ENCODE measurements at places on chromosomes 2 and 18.

DNA sequence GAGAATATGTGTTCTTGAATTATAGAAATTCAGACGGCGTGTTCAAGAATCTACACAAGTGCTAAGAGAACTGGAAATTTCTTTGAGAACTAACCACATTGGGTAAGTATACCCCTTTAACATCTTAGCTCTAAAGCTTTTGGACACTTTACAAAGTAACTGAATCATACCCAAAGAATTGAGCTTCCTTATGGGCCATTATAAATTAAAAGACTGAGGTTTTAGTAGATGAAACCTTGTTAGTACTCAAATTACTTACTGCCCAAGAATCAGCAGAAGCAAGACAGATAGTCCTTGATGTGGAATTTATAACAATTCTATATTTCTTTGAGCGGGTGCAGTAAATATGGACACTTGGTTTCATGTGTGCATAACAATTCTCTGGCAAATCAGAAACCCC, 168.3 kb downstream of the PRPF40A start:
- no peak for DNase-seq

GRCh38 chr2:41930807-41931566, 116.8 kb upstream of the PKDCC start:
- DNase-seq, result no peak

GRCh38 chr2:216992056-216992675, 132.3 kb upstream of the TNP1 start:
- DNase-seq, result no peak

DNA sequence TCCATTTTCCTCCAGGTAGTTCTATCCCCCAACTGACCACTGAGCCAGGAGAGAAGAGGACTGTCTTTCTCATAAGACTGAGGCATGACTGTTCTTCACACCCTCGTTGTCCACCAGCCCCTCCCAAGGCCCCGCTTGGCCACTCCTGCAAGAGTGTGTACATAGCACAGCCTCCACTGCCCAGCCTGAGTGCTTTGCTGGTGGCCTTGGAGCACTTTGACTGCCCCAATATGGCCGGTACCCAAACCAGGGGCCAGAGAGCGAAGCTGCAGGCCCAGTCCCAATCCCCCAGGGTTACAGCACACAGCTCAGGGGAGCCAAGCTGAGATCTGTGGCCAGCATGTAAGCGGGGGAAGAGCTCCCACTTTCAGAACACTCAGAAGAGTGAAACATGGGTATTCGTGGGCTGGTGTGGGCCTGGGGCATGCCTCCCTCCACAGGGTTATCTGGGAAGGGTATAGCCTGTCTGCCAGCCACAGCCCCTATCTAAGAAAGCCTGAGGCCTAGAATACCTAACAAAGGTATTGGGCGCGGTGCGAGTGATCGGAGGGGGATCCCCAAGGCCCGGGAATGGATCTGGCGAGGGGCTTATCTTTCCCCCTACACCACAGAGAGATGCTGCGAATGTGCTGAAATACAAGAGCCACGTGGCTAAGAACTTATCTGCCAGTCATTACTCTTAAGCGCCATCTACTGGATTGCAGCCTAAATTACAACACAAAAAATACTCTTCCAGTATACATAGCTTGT, 163.8 kb downstream of the WDPCP start:
- DNase-seq, result no peak

GRCh38 chr2:172535119-172535518, 20.8 kb upstream of the PDK1 start:
- no peak for DNase-seq

- no peak for DNase-seq
These were observed 29.2 kb upstream of the PPP4R1 start for GRCh38 chr18:9643549-9643948.

- no peak for DNase-seq
These were observed 175.8 kb downstream of the IRS1 start for GRCh38 chr2:226623587-226624368.

Measured in activated T-cell treated with anti-CD3 and anti-CD28 coated beads for 24 hours (primary cell).